Activated naive CD4-positive, alpha-beta T cell treated with anti-CD3 and anti-CD28 coated beads for 36 hours (primary cell): ENCODE measurements at places on chromosomes 5 and 9.

- peak; percentile 27 for DNase-seq
Measured at GRCh38 chr9:70924895-70925547, 196.4 kb downstream of the TRPM3 start.

DNA sequence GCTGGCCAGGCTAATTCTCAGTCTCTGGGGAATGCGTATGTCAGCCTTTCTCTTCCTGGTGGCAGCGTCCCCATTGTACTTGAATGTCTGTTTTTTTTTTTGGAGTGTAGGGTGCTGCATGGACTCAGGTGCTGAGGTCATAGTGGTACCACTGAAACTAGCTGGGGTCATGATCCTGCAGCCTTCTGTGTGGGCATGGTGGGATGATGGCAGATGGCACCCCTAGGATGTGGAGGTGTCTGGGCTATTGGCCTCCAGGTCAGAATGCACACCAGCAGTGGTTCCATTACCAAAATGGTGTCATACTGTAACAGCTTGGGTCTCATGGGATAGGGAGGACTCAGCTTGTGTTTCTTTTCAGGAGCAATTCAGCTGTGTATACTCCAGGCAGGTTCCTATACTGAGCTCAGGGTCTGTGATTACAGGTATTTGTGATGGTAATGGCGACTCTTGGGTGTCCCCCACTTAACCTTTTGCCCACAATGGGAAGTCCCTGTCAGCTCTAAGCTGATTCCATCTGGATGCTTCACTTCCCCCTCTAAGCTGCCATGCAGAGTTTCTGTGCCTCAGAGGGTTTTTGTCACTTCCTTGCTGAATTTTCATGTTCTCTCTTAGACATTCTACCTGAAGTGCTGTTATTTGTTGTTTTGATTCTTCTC, 17.9 kb downstream of the HSD17B4 start:
- DNase-seq = no peak

DNA sequence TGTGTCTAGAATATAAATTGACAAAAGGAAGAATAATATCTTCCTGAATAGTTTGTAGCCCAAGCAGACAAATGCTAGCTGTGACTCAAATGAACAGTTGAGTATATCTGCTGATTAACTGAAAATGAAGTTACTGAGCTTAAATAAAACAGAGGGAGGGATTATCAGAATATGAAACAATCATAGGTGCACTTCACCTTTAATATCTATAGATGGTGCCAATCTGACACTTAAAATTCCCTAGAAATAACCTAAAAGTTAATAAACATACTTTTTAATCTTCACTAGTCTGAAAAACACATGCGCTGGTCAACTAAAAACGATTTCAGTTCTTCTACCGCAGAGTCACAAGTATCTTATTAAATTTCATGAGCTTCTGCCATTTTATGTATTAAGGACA, 280.8 kb upstream of the RASA1 start:
- no peak for DNase-seq

GRCh38 chr9:121305269-121305994, 37.5 kb downstream of the GSN start:
- no peak for DNase-seq

- DNase-seq = no peak
Measured at GRCh38 chr5:78639791-78640190, 8.8 kb downstream of the LHFPL2 start.

DNA sequence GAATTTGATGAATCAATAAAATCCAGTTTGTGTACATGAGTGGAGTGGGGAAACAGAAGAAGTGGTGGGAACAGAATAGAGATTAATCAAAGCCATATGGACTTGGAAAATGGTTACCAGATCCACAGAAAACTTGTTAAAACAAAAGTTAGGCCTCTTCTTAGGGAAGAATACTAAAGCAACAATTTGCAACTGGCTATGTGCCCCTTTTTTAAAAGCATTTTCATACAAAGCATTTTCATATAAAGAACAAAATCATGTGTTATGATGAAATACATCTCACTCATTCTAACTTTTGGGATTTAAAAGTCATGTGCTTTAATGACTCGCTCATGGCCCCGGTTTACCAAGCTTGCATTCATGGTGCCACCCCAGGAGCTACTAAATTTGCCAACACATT, 276.9 kb downstream of the EFNA5 start:
- DNase-seq = no peak

- DNase-seq = peak; percentile 14
Measured at GRCh38 chr5:96651948-96652753, 10.0 kb upstream of the CAST start.

- DNase-seq = no peak
Measured at GRCh38 chr5:143063175-143063970, 293.2 kb downstream of the ARHGAP26 start.

- no peak for DNase-seq
Measured at GRCh38 chr5:68680366-68680765, 413.4 kb upstream of the SLC30A5 start.

DNA sequence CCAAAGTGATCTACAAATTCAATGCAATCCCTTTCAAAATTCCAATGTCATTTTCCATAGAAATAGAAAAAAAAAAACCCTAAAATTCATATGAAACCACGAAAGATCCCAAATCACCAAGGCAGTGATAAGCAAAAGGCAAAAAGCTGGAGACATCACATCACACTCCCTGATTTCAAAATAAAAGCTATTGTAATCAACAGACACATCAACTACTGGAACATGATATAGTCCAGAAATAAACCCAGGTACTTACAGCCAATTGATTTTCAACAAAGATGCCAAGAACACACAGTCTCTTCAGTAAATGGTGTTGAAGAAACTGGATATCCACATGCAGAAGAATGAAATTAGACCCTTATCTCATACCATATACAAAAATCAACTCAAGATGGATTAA, 224.0 kb downstream of the WDR70 start:
- DNase-seq = no peak

DNA sequence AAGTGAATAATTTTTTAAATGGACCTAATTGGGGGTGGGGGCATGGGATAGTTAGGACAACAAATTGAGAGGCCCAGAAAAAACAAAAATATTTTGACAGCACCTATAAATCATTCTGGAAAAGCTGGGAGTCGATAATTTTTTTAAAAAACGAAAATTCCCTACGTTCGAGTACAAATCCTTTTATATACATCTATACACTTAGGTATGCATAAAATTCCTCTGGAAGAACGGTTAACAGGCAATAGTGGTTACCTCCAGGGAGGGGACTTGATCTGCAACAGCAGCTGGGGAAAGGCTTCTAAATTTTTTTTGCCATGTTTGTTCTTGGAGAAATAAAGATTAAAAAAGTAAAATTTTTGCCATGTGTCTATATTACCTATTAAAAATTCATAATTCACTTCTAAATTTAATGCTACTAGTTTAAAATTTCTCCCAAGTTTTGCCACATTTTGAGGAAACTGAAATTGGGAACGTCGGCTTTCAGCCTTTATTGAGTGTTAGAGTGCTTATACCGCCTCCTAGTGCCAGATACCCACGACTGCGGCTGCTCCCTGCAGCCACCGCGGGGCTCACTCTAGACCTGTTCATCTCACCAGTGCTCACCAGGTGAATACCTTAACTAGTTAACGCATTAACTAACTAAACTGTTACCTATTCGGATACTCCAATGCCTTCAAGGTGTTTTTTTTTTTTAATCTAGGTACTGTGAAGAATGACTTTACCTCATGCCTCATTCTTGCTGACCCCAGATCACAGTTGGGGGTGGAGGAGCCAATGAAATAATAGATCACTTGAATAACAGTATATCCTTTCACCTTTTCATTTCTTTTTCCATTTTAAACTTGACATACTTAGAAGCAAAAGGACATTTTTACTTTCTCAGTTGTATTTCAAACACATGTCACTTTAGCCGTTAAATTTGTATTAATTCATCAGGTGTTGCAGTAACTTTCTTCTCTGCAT, 1.8 kb upstream of the BHMT start:
- peak; percentile 63 for DNase-seq

DNA sequence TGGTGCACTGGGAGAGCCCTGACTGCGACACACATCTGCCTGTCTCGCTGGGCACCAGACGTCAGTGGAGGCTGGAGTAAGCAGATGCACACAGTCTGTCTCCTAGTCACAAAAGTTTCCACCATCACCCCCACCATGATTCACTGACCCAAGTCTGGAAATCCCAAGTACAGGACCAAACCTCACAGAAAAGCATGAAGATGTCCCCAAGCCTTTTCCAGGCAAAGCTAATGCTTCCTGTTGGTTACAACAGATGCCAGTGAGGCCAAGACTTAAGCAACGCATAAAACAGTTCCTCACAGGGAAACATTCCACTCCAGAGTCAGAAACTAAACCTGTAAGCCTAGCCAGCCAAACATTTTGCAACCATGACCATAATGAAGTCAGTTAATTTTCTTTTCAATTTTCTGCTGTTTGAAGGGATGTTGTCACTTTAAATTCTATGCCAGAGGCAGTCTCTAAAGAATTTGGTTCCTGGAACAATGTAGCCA, 259.3 kb upstream of the SLC30A5 start:
- DNase-seq = no peak

GRCh38 chr9:36818965-36819870, 214.8 kb downstream of the PAX5 start:
- DNase-seq = no peak

DNA sequence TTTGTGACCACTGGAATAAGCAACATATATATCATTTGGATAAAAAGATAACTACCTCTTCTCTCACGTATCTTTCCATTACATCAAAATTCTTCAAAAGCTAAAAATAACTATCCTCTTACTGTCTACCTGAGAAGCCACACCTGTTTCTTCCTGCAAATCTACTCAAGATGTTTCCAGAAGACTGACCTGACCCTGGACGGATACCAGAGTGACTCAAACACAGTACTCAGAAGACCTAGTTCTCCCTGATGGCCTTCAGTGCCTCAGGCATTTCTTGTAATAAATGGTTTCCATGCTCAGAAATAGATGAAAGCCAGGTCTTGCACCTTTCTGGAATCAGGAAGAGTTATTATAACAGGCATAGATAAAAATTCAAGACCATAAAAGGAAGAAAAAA, 245.9 kb upstream of the PIK3R1 start:
- no peak for DNase-seq

DNA sequence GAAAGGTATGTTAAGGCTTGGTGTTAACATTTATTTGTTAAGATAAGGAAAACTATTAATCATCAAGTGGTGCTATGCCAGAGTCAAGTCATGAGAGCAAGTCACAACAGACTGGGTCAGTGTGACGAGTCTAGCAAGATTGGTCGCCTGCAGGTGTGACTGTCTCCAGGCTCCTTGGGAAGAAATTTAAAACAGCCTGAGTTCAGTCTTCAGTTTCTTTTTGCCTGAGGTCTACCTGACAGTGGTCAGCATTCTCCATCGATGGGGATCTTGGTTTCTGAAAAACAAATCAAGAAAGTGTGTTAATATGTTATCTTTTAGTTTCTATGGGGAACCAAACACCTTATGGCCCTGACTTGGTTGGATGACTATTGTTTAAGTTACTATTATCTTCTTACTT, 56.3 kb downstream of the CETN3 start:
- DNase-seq = no peak

GRCh38 chr5:178667688-178668087, 40.8 kb upstream of the CLK4 start:
- DNase-seq = no peak

DNA sequence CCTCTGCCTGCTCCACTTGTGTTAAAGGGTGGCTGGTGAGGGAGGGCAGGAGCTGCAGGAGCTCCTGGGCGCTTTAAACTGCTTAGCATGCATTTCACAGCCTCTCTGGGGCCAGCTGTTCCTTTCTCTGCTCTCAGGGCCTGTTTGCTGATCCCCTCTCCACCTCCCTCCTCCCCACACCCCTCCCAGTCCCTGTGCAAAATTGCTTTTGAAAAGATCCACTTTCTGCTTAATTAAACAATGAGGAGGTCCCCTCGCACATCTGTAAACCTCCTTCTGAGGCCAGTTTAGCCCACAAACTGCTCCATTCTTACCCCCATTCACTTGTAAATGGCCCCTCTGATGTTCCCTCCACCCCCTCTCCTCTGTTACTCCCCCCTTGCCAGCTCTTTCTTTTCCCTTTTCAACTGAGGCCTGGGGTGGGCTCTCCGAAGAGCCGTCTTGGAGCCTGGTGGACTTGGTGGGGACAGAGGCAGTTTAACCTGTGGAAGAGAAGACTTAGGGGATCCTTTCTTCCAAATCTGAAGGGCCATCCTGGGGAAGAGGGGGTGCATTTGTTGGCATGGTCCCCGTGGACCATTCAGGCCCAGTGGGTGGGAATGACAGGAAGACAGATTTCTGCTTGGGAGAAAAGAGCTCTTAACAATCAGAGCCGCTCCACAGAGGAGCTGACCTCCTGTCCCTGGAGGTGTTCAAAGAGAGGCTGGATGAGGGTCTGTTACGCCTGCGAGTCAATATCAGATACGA, 12.0 kb downstream of the URM1 start:
- DNase-seq = no peak

GRCh38 chr5:150111122-150111521, 24.8 kb upstream of the CSF1R start:
- no peak for DNase-seq

- DNase-seq = no peak
Measured at GRCh38 chr9:20601292-20601691, 21.0 kb downstream of the MLLT3 start.

GRCh38 chr5:153784277-153784676, 254.4 kb downstream of the FAM114A2 start:
- no peak for DNase-seq
